ENCODE measurements at places on chromosomes 7 and 10. TPM values are rescaled to one million over a fixed set of nuclear protein-coding genes. Genes with fewer than 3 reads are reported as not detected.

GTF2IRD1 gene
- 39.6 TPM for polyA plus RNA-seq

LRRC4 gene
- polyA plus RNA-seq = 2.6 TPM

SMIM30 gene
- polyA plus RNA-seq = 84.8 TPM

OAT gene
- polyA plus RNA-seq = 93.5 TPM

GIMAP2 gene
- 6.5 TPM for polyA plus RNA-seq

TCF7L2 gene
- 48.7 TPM for polyA plus RNA-seq

UNCX gene
- 0.26 TPM for polyA plus RNA-seq

PTPN20 gene
- polyA plus RNA-seq = 0.88 TPM

FAM241B gene
- 0.22 TPM for polyA plus RNA-seq

STN1 gene
- 22.5 TPM for polyA plus RNA-seq

MAGI2 gene
- 8.2 TPM for polyA plus RNA-seq

NUTM2B gene
- 1.1 TPM for polyA plus RNA-seq

CTAGE6 gene
- 0.29 TPM for polyA plus RNA-seq

SHTN1 gene
- 7.7 TPM for polyA plus RNA-seq

ZNF679 gene
- polyA plus RNA-seq = not detected

ITGA8 gene
- 9.5 TPM for polyA plus RNA-seq

REPIN1 gene
- 75.0 TPM for polyA plus RNA-seq

PDLIM1 gene
- 54.7 TPM for polyA plus RNA-seq

PRKG1 gene
- 45.5 TPM for polyA plus RNA-seq

LLCFC1 gene
- polyA plus RNA-seq = 0.42 TPM

PTN gene
- polyA plus RNA-seq = 54.9 TPM

AKR1C8 gene
- not detected for polyA plus RNA-seq

NEURL1 gene
- polyA plus RNA-seq = 22.4 TPM

EXOC4 gene
- 74.5 TPM for polyA plus RNA-seq

NEUROG3 gene
- not detected for polyA plus RNA-seq

NODAL gene
- not detected for polyA plus RNA-seq

H2BK1 gene
- polyA plus RNA-seq = not detected
